Activated CD4-positive, alpha-beta T cell treated with anti-CD3 and anti-CD28 coated beads for 24 hours (primary cell): ENCODE measurements at places on chromosomes 12 and 14.

- no peak for DNase-seq
These were observed 82.1 kb upstream of the BDKRB2 start for GRCh38 chr14:96122496-96122895.

DNA sequence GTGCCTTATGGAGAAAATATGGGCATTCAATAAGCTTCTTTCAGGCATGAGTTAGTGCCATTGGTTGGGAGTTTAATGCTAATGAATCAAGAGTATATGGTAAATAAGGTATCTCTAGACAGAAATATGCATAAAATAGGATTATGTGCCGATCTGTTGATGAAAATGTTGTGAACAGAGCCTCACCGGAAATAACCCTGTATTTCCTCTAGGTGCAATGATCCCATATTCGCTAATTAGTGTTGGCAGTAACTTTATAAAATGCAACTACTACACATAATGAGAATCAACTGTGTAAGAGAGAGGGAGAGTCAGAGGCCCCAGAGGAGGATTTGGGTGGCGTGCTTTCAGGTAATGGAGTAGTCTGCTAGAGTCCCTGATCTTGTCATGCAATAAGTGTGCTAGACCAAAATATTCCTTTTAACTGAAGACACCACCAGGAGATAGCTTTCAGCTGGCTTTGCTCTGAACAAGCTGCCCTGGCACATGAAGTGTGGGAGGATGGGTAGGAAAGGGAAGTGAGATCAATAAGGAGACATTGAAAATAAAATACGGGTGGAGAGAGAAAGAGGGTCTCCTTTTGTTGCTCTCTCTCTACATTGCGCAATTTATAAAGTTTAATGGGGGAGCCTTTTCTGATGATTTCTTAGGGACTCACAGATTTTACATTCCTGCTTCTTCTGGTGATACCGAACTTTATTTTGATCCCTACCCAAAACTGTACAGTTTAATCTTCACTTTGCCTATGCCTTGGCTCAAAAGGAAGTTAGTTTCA, 68.6 kb upstream of the PLXNC1 start:
- DNase-seq = no peak

GRCh38 chr12:108335349-108336119, 3.6 kb downstream of the CMKLR1 start:
- DNase-seq = no peak

DNA sequence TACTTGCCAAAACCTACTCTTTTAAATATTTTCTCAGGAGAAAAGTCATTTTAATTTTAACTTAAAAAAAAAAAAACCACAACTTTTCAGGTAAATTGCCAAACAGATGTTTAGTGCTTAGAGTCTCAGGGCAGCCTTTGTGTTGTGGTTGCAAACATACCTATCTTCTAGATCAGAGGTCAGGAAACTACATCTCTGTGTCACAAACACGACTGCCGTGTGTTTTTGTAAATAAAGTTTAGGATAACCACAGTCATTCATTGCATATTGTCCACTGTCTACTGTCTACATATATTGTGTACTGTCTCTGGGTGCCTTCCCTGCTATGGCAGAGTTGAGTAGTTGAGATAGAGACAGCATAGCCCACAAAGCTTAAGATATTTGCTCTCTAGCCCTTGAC, 48.9 kb downstream of the DYRK2 start:
- no peak for DNase-seq

- DNase-seq = no peak
These were observed 17.3 kb upstream of the TMPRSS12 start for GRCh38 chr12:50825372-50825838.

- DNase-seq = no peak
These were observed 184.8 kb downstream of the ZFP36L1 start for GRCh38 chr14:68607867-68608573.

GRCh38 chr12:5864301-5864700, 80.8 kb downstream of the ANO2 start:
- DNase-seq = no peak

GRCh38 chr12:65419284-65420072, 141.0 kb downstream of the MSRB3 start:
- no peak for DNase-seq

GRCh38 chr14:96423446-96424108, 31.6 kb downstream of the AK7 start:
- DNase-seq = no peak

GRCh38 chr14:64789696-64790095, 85.5 kb downstream of the PLEKHG3 start:
- DNase-seq = no peak

DNA sequence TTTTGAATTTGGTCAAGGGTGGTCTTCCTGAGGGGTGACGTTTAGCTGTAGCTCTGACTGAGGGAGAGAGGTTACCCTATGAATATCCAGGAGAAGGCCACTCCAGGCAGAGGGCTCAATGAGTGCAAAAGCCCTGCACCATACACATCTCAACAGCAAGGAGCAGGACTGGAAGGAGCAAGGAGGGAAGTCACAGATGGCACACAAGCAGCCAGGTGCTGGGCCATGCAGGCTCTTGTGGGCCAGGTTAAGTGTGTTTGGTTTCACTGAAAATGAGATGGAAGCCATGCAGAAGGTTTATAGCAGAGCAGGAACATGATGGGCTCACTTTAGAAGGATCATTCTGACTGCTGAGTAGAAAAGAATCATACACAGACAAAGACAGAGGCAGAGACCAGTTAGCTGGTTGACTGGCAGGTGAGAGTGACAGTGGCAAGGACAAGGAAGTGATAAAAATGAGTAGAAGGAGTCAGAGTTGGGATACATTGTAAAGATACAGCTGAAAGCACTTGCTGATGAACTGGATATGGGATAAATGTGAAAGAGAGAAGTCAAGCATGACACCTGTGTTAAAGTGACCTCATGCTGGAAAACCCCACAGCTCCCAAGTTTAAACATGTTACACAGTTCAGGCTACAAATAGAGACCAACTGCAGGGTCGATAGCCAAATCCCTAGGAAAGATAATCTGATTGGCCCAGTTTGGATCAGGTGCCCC, 81.2 kb downstream of the PRKD1 start:
- no peak for DNase-seq

DNA sequence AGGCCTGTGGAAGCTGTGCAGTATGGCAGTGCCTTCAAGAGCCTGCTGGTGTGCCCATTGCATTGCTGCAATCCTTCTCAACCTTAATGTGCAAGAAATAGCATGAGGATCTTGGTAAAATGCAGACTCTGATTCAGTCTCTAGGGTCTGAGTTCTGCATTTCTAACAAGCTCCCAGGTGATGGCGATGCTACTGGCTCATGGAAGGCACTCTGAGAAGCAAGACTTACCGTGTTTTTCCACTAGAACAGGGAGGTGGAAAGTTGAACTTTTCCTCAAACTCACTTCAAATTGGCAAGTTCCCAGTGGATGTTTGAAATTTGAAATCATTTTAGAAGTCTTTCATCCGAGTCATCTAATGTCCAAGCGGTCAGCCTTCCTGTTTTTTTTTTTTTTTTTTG, 55.5 kb downstream of the MYRFL start:
- no peak for DNase-seq
